ENCODE measurements at places on chromosomes 12 and 14.

- DNase-seq, result peak; percentile 42
Measured at GRCh38 chr12:54398995-54399793, 14.7 kb upstream of the ZNF385A start.

GRCh38 chr14:51145246-51145645, 50.3 kb upstream of the TRIM9 start:
- no peak for DNase-seq

- DNase-seq, result peak; percentile 2
Measured at GRCh38 chr14:24710403-24711112, 76.6 kb upstream of the GZMB start.

- DNase-seq, result no peak
Measured at GRCh38 chr12:54428050-54429013, 9.3 kb upstream of the ITGA5 start.

DNA sequence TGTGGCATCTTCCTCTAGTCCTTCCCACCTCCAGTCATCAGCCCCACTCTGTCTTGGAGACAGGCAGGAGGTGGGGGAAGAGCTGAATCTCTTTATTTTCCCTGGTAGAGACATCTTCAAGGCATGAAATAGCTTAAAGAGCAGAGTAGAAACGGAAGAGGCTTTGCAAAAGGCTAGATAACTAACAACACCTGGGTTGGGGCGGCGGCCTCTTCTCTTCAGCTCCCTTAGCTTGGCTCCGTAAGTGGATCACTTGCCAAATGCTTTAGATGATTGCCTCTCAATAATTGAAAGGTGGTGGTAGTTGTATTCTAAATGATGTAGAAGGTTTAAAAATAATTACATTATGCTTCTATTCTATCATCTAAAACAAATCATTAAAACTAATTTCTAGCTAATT, 36.1 kb downstream of the SSPN start:
- DNase-seq, result no peak

DNA sequence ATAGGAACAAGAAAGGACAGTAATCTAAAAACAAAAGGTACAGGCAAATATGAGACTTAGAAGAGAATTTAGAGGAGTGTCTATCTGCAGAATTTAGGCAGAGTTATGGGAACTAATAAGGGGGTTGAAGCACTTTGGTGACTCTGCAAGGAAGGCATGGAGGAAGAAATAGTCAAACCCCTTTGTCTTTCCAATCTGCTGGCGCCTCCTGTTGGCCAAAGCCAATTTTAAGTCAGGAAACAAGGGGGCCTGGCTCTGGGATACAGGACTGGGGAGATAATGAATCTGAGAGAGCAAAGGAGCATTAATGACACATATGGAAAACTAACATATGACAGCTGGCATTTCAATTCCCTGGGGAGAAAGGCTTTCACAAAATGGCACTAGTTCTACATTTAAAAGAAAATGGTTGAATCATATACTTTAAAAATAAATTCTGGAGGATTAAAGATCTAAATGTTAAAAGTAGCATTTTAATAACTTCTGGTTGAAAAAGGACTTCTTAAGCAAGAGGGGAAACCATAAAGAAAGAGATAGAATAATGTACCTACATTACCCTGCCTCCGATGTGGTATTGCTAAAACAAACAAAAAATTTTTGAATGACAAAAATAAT, 48.5 kb upstream of the CSRP2 start:
- DNase-seq, result no peak

DNA sequence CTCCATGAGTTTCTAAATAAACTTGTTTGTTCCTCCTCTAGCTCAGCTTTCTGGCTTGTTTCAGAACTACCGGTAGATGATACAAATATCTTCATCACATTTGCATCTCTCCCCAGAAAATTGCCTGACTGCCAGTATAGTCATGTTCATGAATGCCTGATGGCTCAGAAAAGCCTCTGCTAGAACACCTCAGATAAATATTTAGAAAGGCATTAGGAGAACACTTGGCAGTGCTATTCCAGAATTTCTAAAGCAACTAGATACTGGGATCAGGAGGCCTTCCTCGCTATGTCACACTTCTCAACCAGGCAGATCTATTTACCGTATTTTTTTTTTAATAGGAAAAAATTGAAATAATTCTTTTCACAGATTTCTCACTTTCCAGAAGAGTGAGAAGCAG, 32.3 kb upstream of the KRAS start:
- no peak for DNase-seq

GRCh38 chr12:33180918-33181317, 258.7 kb downstream of the SYT10 start:
- DNase-seq, result no peak

DNA sequence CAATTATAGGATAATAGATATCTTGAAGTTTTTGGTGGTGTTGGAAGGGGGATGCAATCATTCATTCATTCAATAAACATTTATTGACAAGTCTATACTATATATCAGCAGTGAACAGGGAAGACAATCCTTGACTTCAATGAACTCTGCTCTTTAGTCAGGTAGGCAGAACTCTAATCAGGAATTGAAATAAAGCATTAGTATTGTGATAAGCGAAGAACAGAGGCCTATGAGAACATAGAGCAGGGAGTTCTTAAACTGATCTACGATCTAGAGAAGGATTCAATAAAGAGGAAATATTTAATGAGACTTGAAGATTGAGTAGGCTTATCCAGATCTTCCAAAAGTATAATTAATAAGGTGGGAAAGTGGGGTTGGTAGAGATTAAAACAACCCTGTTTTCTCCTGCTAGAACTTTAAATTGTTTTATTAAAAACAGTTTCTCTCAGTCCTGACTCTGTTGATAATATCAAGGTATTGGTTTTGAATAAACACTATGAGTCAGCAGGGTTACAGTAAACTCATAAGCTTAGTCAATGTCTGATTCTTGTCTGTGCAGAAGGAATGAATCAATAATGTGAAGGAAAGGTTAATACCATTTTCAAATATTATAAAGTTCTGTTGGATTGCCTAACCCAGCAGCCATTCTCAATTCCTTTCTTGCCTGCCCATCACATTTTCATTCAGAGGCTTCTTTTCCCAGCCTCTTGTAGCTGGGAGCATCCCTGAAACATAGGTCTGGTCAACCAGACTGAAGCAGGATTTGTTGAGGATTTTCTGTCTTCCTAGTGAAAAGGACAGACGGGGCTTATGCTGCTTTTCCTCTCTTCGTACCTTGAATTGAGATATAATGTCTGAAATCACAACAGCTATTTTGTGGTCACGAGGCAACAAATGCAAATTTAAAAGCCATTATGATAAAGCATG, 38.9 kb upstream of the KTN1 start:
- DNase-seq, result no peak

DNA sequence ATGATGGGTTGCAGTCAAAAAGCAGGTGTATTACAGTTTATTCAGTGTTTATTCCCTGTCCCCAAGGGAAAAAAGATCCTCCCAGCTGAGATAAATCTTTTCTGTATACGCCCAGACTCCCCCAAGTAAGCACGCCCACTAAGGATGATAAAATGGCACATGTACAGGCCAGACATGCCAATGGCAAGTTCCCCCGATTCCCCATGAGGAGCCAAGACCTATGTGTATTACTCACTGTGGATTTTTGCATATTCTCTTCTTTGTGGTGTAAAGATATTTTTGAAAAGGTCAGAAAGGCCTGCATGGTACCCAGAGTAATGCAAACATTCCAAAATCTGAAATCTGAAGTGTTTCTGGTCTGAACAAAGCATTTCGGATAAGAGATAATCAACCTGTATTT, 22.2 kb downstream of the NR2C1 start:
- no peak for DNase-seq

- DNase-seq, result no peak
Measured at GRCh38 chr12:94073441-94074051, 74.8 kb upstream of the PLXNC1 start.

DNA sequence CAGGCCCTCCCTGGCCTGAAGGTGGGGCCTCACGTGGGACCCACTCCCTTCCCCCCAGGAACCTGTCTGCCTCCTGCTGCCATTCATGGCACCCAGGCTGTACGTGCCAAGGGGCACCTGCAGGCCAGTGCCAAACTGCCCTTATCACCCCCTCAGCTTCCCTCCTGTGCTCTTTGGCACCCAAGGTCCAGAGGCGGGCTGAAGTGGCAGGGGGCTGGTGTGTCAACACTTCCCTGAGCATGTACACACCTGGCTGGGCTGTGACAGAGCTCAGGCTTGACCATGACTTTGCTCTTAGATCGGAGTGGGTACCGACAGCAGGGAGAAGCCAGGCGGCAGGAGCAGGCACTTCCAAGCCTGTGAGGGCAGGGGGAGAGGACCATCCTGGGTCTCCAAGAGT, 41.6 kb downstream of the HSD17B6 start:
- no peak for DNase-seq

- no peak for DNase-seq
Measured at GRCh38 chr14:89418976-89419375, 1.9 kb upstream of the FOXN3 start.

GRCh38 chr12:120092551-120093335, 23.8 kb downstream of the RAB35 start:
- no peak for DNase-seq

- DNase-seq, result no peak
Measured at GRCh38 chr12:1174659-1175058, 183.6 kb downstream of the ERC1 start.

DNA sequence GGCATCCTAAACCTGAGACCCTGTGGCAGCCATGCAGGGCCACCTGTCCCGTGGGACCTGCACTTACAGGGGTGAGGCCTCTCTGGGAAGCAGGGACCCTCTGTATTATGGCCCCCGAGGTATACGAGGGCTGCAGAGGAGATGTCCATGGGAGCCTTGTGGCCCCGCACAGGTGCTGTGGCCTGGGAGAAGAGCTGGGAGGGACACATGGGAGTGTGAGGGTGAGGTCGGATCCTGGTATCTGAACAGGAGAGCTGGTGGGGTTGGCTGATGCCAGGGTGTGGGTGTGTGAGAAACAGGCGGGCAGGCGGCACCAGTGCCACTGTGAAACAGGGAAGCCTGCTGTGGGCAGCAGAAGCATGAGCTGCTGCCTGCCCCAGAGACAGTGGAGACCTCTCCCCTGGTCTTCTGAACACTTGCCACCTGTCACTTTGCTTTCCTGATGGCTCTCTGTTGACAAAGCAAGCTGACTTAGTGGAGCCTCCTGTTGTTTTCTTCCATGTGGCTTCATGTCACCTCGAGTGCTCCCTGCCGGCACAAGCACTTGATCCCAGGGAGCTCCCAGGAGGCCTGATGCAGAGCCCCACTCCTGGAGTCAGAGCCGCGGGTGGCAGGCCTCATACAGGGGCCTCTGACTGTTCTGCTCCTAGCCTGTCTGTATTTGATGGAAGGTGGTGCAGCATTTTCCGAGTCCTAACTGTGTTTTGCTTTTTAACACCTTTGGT, 19.8 kb upstream of the AMN start:
- DNase-seq, result no peak

DNA sequence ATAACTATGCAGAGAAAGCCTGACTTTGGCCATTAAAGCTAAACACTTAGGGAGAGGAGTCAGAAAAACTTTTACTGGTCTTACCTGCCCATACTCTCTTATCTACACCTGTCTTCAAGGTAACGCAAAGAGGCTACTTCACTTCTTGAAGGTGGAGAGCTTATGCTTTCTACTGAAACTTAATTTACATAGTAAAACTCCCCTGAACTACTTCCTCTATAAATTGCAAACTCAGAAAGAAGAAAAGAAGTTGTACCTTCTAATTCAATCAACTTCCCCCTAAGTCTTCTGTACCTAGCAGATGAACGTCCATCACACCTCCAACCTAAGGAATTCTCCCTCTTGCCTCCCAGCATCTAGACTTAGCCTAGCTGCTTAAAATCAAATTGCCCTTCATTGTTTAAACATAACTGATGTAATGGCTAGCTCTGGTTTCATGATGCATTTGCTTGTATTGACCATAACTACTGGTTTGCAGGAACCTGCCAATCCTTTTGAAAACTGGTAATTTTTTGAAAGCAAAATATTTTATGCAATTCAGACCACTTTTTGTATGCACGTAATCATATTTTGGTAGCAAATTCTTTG, 87.7 kb downstream of the STON2 start:
- DNase-seq, result no peak

GRCh38 chr12:104182621-104183378, 32.8 kb upstream of the TXNRD1 start:
- no peak for DNase-seq

GRCh38 chr14:76081642-76082041, 70.1 kb upstream of the GPATCH2L start:
- DNase-seq, result no peak

- DNase-seq, result no peak
Measured at GRCh38 chr12:45329238-45329637, 113.3 kb downstream of the ANO6 start.

GRCh38 chr14:70642303-70643235, 853 bp downstream of the TTC9 start:
- DNase-seq, result no peak

DNA sequence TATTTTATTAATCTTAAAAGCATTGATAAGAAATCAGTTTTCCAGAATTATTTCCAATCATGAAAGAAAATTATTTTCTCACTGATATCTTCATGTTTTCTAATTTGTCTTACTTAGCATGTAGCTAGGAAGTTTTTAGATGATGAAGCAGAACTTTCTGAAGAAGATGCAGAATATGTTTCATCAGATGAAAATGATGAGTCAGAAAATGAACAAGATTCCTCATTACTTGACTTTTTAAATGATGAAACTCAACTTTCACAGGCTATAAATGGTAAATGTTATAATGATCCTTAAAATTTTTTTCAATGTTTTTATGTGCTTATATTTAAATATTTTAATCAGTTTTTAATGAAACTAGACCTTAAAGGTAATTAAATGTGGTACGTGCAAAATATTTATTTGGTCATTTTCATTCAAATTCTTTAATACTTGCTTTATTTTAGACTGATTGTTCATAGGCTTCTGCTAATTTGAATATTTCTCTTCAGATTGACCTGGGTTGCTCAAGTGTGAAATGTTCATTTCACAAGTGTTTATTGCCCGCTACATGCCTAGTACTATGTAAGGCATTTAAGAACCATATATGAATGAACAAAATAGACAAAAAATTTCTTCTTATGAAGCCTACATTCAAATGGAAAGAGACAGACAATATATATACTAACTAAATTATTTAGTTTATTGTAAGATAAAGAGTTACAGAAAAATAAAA, 49.5 kb downstream of the FANCM start:
- DNase-seq, result no peak

DNA sequence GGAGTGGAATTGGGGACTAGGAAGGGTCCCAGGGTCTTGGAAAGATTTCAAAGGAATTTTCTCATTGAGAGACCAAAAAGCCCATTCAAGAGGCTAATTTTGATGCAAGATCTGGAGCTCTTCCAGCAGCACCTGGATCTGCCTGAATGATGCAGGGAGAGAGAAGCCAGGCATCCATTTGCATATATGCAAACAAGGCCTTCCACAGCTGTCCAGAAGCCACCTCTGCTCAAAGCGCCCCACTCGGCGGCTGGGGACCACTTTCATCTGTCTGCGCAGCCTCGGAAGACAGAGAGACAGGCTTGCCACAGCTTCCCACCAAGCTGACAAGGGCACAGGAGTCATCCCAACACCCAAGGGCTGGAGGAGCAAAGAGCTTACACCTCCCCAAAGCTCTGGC, 295.6 kb downstream of the DPF3 start:
- no peak for DNase-seq

- no peak for DNase-seq
Measured at GRCh38 chr12:32926963-32927362, 30.4 kb upstream of the PKP2 start.

Measured in amniotic stem cell (primary cell).